Activated CD4-positive, alpha-beta T cell treated with anti-CD3 and anti-CD28 coated beads, Interleukin-2, amount 50 U/mL, for 24 hours (primary cell): ENCODE measurements at places on chromosomes 11 and 22.

DNA sequence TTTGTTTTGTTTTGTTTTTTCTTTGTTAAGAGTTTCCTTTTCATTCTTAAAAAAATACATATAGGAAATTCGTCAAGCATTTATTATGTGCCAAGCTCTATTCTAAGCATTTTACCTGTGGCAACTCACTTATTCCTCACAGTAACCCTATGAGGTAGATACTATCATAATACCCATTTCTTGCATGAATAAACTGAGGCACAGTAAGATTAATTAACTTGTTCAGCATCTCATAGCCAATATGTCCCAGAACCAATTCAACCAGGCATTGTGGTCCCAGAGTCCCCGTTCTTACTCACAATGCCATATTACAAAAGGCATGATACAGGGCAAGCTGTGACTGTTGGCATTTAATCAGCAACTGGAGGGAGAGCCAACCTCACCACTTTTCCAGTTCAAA is 83.7 kb downstream of the RAB30 start:
- no peak for DNase-seq

- no peak for DNase-seq
These were observed 744.7 kb downstream of the KCNA4 start for GRCh38 chr11:29272019-29272654.

DNA sequence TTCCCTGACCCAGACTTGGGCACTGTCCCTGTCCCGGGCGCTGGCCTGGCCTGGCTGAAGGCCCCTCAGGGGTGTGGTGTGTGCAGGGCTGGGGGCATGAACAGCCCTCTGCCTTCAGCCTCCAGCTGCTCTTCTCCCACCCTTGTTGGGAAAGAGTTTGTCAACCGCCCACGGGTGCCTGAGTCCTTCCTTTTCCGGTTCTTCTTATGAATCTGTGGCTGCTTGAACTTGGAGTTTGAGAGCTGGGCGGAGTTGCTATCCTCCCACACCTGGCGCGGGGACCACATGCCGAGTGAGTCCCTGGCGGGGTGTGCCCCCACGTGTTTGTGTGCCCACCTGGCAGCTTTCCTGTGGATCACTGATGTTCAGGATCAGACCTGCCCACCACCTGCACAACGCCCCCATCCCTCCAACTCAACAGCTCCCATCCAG is 13.4 kb downstream of the NFAM1 start:
- no peak for DNase-seq

DNA sequence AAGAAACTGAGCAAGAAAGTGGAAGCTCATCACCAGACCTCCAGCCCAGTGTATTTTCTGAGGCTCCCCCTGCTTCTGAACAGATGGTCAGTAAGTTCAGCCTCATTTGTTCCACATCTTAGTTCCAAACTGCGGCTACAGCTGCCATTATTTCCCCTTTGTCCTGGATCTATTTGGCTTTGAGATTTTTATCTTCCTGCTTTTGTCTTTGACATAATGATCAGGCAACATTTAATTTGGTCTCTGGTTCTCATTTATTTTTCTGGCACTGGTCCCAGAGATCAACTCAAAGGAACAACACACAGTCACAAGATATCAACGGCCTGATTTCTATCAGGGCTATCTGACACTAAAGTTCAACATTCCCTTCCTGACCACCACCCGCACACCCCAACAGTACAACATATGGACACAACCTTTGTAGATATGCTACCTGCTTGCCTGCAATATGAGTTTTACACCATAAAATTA is 137.5 kb downstream of the FAM76B start:
- DNase-seq = no peak

GRCh38 chr11:117535201-117535849 is 207.7 kb downstream of the CEP164 start:
- DNase-seq = no peak
